ENCODE measurements at places on chromosomes 2 and 18. TPM values are rescaled to one million over a fixed set of nuclear protein-coding genes. Genes with fewer than 3 reads are reported as not detected.

DNA sequence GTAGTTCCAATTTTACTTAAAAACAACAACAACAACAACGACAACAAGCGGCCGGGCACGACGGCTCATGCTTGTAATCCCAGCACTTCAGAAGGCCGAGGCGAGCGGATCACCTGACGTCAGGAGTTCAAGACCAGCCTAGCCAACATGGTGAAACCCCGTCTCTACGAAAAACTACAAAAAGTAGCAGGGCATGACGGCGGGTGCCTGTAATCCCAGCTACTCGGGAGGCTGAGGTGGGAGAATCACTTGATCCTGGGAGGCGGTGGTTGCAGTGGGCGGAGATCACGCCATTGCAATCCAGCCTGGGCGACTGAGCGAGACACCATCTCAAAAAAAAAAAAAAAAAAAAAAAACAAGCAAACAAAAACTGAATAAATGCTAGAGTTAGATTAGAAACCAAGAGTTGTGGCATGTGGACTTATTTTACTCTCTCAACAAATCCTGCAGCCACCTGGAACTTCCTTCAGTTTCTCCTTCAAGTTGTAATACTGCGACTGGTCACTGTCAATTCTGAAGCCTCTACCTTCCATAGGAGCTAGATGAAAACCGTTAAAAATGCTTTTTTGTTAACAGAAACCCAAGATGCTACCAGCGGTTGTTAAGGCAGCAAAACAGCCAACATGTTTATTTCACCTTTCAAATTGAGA is 1.3 kb downstream of the ATP5F1A start:
- DNase-seq: no peak

- DNase-seq: no peak
Measured at GRCh38 chr2:175135177-175135576, 32.8 kb downstream of the ATF2 start.

- DNase-seq: no peak
Measured at GRCh38 chr2:239722760-239723470, 302.2 kb downstream of the NDUFA10 start.

GRCh38 chr18:11733031-11733430 is 44.0 kb downstream of the GNAL start:
- no peak for DNase-seq

DNA sequence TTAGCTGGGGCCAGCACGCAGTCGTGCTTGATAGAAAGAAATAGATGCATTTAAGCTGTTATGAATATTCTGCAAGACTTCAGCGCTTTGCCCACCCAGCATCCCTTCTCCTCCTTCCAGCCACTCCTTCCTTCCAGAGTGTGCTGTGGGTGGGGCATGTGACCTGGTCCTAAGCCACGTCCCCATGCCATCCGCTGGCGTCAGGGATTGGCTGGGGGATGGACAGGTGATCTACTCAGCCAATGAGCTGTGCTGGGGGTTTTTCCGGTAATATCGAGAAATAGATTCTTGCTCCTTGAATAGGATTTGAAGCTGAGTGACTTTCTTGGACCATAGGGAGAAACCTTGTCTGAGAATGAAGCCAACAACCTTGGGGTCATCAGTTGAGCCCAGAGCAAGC is 4.8 kb upstream of the ZAP70 start:
- DNase-seq: no peak

DNA sequence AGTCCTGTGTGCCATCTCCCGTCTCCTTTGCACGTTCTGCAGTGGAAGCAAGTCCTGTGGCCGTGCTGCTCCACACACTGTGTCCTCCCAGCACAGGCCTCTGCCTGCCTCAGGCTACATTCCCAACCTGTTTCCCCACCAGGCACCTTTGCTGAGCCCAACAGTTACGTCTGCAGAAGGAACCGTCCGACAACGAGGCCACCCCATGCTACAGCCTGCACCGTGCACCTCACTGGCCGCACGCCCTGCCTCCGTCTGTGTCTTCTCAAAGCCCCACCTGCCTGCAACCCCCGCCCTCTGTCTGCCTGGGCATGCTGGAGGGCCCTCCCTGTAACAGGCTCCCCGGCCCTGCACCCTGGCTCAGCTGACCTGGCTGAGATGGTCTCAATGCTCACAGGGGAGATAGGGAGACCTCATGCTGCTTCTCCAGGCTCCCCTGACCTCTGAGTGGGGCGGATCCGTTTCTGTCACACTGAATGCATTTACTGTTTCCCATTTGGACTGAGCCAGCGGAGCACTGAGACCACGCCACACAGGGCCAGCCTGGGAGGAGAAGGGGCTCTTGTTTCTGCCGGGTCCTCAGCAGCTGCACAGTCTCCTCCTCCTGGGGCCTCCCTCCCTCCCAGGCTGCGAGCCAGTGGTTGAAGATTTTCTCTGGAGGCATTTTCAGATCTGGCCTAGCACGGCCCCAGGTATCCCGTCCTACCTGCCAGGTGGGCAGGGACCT is 109.1 kb upstream of the OTOS start:
- DNase-seq: no peak

The ZAP70 gene
- total RNA-seq: 235 TPM
